ENCODE measurements at places on chromosomes 13 and 19.

GRCh38 chr19:18529782-18530181, 7.9 kb upstream of the ELL start:
- no peak for DNase-seq

DNA sequence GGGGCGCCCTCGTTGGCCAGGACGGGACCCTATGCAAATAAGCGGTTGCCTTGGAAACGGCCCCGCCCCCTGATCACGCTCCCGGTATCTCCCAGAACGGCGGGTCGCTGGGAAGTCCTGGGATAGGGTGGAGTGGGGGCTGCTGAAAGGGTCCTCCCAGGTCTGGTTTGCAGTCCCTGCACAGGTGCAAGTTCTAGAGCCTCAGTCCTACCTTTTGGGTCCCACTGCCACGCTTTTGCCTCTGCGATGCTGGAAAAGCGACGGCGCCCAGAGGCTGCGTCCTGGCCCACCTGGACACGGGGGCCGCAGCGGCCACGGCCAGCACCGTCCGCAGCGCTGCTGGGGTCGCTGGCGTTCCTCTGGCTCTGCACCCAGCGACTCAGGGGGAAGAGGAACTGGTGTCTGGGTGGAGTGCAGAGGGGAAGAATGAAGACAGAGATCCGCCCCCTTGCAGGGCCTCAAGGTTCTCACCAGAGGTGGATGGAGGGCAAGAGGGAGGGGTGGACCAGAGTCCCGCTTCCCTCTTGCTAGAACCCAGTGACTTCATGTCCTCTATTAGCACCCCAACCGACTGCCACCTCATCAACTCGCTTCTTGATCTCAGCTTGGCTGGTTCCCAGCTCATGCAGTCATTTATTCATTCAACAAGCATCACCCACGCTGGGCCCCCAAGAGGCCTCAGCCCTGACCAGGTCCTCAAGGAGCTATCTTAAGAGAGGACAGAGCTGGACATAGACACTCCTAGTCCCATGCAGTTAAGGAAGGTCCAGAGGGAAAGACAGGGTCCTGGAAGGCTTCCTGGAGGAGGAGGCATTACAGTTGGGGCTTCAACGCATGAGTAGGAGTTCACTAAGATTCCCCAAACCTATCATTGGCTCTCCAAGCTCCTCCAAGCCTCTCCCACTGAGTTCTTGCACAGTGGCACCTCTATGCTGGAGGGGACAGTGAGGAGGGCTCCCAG, at the start of gene LRRC25:
Gene LRRC25 (minus strand): TSS at position 381 of the 961 bp plus-strand sequence. CDS start 659 bp downstream, outside the sequence.
- DNase-seq = no peak

GRCh38 chr13:56907766-56908165, 233.0 kb upstream of the PRR20A start:
- no peak for DNase-seq

DNA sequence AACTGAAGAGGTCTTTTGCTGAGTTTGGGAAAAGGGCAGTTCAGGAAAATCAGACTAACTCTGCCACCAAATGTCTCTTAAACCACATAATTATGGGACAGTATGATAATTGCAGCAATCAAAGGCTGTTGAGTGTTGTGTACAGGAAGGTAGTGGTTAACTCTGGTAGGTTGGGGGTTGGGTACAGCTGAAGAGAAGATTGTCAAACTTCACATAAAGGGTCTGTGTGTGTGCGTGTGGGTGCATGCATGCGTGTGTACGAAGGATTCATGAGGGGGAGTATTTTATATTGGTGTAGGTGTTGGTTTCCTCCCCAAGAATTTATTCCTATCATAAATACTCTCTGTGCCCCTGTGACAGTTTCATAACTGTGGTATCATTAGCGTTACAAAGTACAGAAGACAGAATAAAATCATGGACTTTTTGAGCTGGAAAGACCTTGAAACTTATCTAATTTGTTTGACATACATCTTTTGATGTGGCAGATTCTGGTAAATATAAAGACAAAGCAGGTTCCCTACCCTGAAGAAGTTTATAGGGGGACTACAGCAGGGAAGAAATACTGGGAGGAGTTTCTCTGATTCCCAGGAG, 94.1 kb downstream of the PCCA start:
- no peak for DNase-seq

GRCh38 chr13:100733261-100733660, 58.7 kb upstream of the TMTC4 start:
- no peak for DNase-seq

- no peak for DNase-seq
Observed at GRCh38 chr13:99989276-99990125, 7.9 kb downstream of the ZIC2 start.

DNA sequence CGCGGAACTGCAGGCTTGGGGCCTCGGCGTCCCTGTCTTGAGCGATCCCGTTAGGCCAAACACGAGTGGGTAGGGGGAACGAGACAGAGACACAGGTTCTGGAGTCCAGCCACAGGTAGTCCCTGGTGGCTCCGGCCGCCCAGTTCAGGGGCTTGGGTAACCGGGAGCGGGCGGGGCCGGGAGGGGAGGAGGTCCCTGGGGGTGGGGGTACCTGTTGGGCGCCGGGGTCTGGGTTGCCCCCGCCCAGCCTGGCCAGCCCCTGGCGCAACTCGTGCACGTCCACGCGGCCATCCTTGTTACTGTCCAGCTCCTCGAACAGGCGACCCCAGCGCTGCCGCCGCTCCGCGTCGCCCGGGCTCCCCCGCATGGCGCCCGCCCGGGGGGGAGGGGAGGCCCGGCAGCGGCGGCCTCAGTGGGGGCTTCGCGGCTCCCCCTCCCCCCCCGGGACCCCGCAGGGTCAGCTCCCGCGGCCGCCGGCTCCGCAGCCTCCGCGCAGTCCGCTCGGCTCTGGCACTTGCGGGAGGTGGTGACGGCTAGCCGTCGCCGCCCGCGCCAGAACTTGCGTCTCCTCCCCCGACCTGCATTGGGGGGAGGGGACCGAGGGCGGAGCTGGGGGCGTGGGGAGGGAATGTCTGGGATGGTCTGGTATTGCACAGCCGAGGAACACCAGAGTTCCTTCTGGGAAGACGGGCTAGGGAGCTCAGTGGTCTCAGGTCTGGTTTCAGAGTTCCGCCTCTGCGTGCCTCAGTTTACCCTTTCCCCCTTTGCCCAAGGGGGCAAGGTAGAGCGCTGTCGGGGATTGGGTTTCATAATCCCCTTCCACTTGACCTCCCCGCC, at the start of gene SLC25A23:
Gene SLC25A23 (minus strand): TSS at position 531 of the 837 bp plus-strand sequence. CDS start 164 bp downstream, at position 367.
- peak; percentile 35 for DNase-seq
